ENCODE measurements at places on chromosomes 11 and 22. TPM values are rescaled to one million over a fixed set of nuclear protein-coding genes. Genes with fewer than 3 reads are reported as not detected.

- no peak for DNase-seq
Observed at GRCh38 chr11:10498426-10499250, 42.3 kb downstream of the RNF141 start.

DNA sequence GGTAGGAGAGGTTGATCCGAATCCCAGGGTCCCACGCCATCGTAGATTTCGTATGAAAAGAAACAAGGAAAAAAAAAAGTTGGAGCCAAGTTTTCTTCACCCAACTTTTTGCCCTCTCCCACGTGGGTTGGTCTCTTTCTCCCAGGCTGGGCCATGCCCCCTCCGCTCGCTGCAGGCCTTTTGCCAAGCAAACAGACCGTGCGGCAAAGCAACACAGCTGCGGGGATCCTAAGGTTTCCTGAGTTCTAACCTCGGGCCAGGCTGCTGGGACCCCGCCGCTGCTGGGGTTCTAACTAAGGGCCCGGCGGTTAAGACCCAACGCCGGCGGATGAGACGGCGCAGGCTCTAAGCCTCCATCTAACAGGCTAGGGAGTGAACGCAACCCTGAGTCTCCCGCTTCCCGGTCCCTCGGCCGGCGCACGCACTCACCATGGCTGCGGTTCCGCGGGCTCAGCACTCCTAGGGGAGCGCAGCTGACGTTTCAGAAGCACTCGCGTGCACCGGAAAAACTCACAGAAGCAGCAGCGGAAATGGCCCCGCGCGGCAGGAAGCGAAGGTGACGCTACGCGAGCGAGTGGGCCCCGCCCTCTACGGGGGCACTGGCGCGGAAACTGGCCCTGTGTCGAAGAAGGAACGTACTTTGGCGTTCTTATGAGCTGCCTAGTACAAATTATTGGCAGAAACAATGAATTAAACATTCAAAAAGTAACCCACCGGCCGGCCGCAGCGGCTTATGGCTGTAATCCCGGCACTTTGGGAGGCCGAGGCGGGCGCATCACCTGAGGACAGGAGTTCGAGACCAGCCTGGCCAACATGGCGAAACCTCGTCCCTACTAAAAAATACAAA is at the start of gene SNU13:
Gene SNU13, minus strand, starts transcription at position 503 of the 847 bp plus-strand sequence. Its CDS starts 71 bp downstream, at position 432.
- DNase-seq: peak; percentile 96

DNA sequence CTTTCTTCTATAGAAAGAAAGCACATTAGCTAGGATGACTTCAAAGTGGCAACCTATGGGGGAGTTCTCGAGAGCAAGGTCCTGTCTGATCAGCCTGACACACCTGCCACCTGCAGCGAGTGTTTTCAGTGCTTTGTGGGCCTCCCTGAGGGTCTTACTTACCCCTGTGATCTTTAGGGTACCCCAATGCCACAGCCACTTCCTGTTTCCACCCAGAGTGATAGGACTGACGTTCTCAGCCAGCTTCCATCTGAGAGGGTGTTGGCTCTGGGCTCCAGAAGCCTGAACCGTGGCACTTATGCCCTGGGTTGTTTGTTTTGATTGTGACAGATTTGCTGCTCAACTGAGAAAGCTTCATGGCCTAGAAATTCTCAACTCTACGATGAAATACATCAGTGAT is 21.7 kb upstream of the ANKK1 start:
- no peak for DNase-seq

DNA sequence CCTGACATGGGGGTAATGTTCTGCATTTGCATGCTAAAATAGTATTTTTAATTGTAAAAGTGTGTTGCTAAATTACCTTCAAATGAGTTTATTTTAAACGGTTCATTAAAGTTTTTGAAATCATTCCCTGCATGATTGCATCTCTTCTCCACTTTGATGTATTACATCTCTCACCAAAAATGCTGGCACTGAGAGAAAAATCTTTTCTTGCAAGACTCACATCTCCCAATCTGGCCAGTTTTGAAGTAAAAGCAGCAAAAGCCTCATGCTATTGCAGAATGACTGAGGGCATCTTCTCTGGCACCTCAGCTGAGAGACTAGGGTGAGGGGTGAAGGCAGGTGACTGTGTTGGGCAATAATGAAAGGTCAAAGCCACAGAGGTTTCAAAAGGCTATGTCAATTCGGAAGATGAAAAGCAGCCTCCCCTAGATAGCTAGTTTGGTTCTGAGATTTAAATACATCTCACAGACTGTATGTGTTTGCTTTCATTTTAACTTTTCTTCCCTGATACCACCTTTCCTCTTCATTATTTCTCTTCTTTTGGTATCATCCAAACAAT is 292.2 kb upstream of the RAG2 start:
- no peak for DNase-seq

GRCh38 chr11:33532720-33533385 is 167.8 kb downstream of the C11orf91 start:
- DNase-seq: no peak

- no peak for DNase-seq
Observed at GRCh38 chr22:42969348-42969975, 45.5 kb downstream of the PACSIN2 start.

- DNase-seq: no peak
Observed at GRCh38 chr22:33866511-33866910, 53.8 kb downstream of the LARGE1 start.

DNA sequence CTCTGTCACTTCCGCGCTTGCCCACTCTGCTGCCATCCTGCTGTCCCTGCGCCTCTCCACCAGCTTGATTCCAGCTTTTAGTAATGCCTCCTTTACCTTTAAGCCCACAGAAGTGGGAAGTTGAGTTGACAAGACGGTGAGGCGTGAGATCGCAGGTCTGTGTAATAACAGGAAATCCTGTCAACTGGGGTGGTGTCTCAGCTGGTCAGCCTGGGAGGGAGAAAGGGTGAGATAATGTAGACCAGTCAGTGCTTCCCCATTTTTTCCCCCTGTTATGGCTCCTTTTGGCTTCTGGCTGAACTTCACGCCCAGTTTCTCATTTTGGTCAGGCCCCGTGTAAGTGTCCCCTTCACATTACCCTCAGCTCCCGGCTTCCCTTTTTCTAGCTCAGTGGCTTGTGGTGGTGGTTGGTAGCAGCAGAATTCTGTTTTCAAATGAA is 98.9 kb downstream of the TRAF6 start:
- peak; percentile 60 for DNase-seq

DNA sequence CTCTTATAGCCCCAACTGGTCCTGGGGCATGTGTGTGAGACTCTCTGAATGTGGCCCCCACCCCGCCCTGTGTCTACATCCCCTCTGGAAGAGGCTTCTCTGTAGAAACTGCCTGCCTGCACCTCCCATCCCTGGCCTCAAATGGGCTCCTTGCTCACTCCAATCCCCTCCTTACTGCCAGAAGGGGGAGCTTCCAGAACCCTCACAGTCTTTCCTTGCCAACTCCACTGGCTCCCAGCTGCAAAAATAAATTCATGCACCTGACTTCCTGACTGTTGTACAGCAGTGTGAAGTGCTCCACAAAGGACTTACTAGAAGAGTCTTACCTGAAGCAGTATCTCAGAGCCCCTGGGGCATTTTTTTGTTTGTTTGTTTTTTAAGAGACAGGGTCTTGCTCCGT is 15.2 kb upstream of the SERPIND1 start:
- DNase-seq: no peak

- DNase-seq: no peak
Observed at GRCh38 chr11:72758304-72758689, 6.1 kb upstream of the ARAP1 start.

- DNase-seq: no peak
Observed at GRCh38 chr22:29043906-29044575, 17.6 kb downstream of the C22orf31 start.

DNA sequence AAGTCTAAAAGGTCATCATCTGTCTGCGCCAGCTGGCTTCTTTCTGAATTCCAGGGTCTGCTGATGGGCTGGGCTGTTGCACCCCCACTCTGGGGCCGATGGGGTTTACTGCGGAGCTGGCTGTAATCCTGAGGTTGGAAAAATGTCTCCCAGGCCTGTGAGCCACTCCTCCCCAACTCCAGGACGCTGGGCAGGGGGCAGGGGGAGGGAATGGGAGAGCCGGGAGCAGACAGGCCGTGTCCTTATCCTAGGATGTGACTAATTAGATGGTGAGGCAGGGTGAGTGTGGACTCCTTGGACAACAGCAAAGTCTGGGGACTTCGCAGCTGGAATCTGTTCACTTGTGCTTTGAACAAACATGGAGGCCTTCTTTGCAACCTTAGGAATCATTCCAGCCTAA is 48.7 kb downstream of the LRRC32 start:
- DNase-seq: no peak

- peak; percentile 30 for DNase-seq
Observed at GRCh38 chr11:1479006-1479677, 7.4 kb downstream of the MOB2 start.

DNA sequence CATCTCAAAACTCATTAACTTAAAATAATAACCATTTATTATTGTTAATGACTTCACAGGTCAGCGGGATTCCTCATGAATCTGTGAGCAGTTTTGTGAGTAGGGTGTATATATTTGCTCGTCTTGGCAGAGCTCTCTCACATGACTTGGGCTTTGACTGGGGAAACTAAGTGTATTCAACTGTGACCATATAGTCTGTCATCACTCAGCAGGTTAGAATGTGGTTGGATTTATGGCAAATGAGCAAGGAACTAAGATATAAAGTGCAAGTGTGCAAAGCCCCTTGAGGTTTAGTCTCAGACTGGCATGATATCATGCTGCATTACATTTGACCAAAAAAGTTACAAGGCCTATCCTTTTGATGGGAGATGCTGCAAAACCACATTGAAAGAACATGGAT is 254.8 kb downstream of the CNTN5 start:
- no peak for DNase-seq

- DNase-seq: no peak
Observed at GRCh38 chr22:30235687-30236170, 10.8 kb downstream of the LIF start.

DNA sequence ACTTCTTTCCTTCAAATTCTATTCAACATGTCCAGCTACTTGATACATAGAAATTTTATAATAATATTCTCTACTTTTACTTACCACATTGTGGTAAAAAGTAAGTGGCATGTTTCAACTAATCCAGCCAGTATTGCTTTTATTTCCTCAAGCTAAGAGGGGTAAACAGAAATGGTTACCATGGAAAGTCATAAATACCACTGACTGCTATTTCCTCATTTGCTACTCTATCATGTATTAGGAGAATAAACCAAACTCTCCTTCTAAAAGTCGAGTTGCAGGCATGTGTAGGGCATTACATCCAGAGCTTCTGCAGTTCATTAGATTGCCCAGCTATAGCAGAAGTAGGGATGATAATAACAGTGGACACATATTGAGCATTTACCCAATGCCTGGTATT is 208.4 kb downstream of the MAML2 start:
- DNase-seq: no peak

DNA sequence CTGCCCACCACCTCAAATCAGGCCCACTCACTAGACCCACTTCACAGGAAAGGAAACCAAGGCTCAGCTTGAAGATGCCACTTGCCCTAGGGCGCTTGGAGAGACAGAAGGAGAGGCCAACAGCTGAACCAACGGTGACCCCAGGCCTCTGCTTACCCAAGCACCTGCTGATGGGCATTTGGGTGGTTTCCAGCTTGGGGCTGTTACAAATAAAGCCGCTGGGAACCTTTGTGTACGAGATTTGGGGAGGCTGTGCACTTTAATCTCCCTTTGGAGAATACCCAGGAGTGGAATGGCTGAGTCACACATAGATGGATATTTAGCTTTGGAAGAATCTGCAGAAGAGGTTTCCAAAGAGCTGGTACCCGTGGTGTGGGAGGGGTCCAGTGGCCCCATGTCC is 50.9 kb upstream of the LINC01488 start:
- no peak for DNase-seq

DNA sequence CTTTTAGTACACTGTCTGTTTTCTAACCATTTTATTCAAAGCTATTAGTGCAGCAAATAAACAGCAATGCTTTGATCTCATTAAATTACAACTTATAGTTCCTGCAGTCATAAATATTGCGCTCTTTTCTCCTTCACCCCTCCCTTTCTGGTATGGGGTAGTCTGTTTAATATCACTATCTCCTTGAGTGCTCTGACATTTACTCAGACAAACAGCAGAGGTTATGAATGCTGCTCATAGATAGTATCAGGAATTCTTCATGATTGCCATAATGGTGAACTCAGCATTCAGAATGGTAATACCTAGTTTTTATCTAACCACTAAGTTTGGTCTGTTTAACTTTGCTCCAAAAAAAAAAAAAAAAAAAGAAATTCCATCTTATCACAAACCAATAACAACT is 87.4 kb downstream of the EIF3M start:
- DNase-seq: no peak

GRCh38 chr11:67657300-67657699 is 6.8 kb upstream of the ACY3 start:
- no peak for DNase-seq

DNA sequence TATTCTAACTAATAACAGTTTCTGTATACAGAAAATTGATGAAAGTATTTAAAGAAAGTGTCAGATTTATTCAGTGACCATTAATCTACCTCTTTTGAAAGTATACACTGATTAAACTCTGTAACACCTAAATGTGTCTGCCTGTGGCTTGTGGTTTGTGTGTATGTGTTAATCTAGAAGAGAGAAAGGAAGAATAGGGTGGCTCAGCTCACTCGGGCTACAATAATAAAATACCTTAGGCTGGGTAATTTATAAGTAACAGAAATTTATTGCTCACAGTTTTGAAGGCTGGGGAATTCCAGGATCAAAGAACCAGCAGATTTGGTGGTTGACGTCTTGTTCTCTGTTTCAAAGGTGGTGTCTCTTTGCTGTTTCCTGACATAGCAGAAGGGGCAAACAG is 13.6 kb upstream of the OR5AS1 start:
- no peak for DNase-seq

- no peak for DNase-seq
Observed at GRCh38 chr11:117369534-117369933, 41.9 kb downstream of the CEP164 start.

- no peak for DNase-seq
Observed at GRCh38 chr11:130415731-130416529, 12.5 kb downstream of the ADAMTS8 start.

GRCh38 chr22:27163162-27164137 is 506.1 kb downstream of the MIAT start:
- DNase-seq: no peak

DNA sequence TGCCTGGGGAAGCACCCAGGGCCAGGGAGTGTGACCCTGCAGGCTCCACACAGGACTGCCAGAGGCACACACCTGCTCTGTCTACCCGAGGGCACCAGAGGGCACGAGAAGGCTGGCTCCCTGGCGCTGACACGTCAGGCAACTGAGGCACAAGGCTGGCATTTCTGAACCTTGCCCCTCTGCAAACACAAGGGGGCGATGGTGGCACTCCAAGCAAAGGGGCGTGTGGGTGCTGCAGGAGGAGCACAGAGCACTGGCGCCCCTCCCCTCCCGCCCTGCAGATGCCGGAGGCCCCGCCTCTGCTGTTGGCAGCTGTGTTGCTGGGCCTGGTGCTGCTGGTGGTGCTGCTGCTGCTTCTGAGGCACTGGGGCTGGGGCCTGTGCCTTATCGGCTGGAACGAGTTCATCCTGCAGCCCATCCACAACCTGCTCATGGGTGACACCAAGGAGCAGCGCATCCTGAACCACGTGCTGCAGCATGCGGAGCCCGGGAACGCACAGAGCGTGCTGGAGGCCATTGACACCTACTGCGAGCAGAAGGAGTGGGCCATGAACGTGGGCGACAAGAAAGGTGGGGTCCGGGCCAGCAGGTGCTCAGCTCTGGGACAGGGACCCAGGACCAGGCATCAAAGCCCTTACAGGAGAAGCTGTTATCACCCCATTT is 20.8 kb upstream of the TXNRD2 start:
- peak; percentile 85 for DNase-seq

Gene CADM1
- 149 TPM for total RNA-seq

Gene KMT5B
- total RNA-seq: 48.6 TPM

Gene TRIM51
- total RNA-seq: not detected

Gene OR8B12
- not detected for total RNA-seq

Gene RTN4R
- 9.6 TPM for total RNA-seq

Gene TRIM49
- total RNA-seq: not detected

Gene SLC22A25
- not detected for total RNA-seq

Gene KCNQ1OT1
- 1.6 TPM for total RNA-seq

Gene VPS51
- total RNA-seq: 94.9 TPM

Gene P2RX6
- 2.1 TPM for total RNA-seq
